Stimulated activated CD4-positive, alpha-beta T cell treated with anti-CD3 and anti-CD28 coated beads, Interleukin-15, amount 100 ng/mL, for 1 hour (primary cell): ENCODE measurements at places on chromosomes 2 and 18.

DNA sequence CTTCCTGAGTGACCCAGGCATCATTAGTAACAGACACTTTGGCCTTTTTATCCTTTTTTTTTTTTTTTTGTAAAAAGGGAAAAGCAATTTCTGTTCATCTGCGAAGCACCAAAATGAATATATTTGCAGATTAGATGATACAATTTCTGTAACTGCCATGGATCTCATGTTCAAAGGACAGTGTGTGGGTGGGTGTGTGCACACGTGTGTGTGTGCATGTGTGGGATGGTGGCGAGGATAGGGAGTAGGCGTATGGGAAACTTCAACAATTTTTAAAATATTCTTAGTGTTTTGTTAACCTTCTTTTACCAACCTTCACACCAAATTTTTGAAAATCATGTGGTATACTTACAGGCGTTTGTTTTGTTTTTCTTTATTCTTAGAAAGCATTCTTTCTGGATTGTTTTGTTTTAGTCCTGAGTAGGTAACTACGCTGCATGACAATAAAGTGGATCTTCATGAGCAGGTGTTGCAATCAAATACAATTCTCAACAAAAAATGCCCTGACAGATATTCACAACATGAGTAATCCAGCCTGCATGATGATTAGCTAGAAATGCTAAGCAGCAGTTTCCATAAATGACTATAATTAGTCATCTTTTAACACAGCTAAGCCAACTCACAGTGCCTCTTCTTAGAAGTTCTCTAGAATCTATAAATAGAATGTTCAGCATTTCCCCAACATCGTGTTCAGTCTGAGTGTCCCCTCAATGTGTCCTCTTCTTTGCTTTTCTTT, 53.5 kb upstream of the RMDN2 start:
- no peak for DNase-seq

- DNase-seq: no peak
These were observed 6.4 kb upstream of the TRIB2 start for GRCh38 chr2:12710301-12710700.

- DNase-seq: no peak
These were observed 85.5 kb upstream of the DTNA start for GRCh38 chr18:34624551-34624950.

GRCh38 chr2:45203400-45203799, 194.1 kb upstream of the SIX2 start:
- no peak for DNase-seq

- no peak for DNase-seq
These were observed 135.3 kb downstream of the CTIF start for GRCh38 chr18:48673853-48674721.

DNA sequence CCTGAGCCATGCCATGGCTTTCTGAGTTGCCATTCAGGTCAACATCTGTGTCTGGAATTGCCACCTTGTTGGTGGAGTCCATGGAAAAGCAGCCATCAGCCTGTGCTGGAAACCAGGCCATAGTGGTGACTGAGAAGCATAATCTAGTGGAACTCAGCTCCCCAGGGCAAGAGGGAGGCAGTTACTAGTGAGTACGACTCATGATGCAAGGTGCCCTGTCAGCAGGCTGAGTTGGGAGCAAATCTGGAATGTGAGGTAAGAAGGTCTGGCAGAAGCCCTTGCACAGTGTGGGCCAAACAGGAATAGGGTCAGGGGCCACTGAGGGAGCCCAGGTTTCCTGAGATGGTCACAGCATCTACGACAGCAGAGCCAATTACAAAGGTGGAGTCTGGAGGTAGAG, 37.1 kb downstream of the SULT1C2 start:
- DNase-seq: no peak

- no peak for DNase-seq
These were observed 45.5 kb upstream of the FOSL2 start for GRCh38 chr2:28347193-28347592.

DNA sequence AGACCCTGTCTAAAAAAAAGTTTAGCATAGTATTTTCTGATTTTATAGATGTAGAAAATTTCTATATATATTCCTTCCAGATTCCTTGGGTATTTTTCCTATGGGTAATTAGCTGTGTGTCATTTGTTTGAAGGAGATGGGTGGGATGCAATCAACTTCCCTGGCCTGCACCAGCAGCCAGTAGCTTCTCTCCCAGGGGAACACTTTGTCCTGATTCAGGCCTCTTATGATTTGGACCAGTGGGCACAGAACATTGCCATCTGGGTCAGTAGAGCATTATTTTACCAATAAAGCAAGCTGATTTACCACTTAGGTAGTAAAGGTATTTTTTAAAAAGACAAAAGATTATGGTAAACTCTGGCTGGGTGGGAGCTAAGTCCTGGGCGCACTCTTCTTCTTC, 26.9 kb downstream of the UBE2F start:
- no peak for DNase-seq

DNA sequence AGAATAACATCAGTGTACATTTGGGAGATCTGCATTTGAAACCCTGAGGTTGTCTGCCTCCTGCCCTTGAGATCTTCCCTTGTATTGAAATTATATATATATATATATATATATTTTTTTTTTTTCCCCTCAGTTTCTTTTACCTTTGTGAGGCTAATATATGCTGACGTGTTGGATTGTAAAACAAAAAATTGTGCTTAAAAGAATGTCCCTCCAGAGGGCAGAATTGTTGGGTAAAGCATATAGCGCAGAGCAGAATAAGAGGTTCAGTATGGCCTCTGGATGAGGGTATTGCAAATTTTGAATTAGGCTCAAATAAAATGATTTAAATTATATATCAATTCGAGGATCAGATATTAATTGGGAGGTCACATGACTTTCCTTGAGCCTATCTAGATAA, 12.4 kb downstream of the NABP1 start:
- DNase-seq: no peak

- DNase-seq: no peak
These were observed 396.7 kb upstream of the HS6ST1 start for GRCh38 chr2:128715360-128715759.

DNA sequence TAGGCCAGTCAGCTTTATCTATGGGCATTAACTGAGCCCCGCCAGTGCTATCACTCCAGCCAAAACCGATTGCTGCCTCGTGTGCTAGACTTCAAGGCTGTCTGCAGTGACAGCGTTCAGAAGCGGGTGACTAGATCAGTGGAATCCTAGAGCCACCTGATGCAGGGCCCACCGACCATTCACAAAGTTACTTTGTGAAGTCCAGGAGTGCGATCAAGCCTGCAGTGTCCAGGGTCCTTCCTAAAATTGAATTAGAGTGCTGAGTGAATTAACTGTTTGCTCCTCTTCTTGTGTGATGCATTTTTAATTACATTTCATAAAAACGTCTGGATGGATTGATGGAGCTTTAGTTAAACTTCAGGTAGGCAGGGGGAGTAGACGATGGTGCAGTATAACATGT, 13.9 kb downstream of the PCARE start:
- DNase-seq: no peak

DNA sequence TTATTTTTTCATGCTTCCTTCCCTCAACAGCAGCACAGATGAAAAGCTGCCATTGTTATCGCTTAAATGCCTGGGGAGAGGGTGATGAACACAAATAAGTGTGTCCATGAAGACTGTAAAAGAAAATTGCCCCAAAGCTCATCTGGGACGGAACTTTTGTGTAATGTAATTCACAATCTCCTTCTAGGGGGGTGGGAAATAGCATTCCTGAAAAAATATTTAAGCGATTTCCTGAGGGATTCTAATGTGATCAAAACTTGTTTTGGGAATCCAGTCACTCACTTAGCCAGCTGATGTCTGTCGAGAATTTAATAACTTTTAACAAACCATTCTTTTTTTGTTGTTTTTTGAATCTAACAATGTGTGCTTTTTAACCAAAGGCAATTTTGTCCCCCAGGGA, 427.9 kb downstream of the PLCL1 start:
- DNase-seq: no peak

DNA sequence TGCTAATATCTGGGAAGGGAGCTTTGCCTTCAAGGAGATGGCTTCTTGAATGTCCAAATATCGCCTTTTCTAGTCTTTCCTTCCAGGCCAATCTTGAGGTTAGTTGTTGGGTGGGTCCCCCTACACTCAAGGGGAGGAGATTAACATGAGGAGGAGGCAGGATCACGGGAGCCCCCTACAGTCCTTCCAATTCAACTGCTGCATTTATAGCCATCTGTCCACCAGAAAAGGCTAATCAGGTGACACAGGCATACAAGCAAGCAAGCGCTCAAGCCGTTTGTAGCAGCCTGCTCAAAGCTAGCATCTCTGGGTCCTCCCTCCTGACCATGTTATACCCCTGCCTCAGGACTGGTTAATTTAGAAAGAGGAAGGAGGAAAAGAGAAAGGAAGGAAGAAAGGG, 87.6 kb downstream of the MRPS9 start:
- no peak for DNase-seq

DNA sequence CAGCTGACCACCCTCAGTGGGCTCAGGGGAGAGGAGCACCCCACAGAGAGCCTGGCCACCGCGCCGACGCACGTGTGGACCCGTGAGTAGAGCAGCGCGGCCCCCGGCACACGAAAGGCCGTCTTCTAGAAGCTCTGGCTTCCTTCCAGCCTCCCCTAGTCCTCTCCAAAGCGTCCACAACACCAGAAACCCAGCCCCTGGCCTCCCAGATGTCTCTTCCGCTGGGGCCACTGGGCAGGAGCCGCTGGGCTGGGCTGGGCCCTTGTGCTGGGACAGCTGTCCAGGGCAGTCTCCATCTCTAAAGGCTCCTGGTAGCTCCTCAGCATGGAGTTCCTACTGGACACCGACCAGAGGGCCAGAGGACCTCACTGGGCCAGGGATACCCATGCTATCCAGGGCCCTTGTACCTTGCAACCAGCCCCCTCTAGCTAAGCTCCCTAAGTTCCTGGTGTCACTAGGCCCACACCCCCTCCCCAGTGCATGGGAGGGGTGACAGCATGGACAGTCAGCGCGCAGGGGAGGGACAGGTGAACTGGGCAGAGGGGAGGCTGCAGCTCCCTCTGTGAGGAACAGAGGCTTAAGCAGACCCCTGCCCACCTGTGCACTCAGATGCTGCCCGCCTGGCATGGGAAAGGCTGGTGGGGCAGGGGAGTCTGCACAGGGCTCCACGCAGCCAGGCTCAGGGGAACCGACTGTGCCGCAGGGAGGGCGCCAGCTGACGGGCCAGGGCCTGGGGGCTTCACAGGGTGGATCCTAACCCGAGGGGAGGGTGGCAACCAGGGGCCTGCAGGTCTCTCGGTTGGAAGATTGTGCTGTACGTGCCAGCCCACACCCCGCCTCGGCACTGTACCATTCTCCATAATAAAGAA, 32.9 kb downstream of the MTERF4 start:
- no peak for DNase-seq

- no peak for DNase-seq
These were observed 105.6 kb downstream of the HNRNPLL start for GRCh38 chr2:38496927-38497669.

GRCh38 chr2:195408196-195408595, 248.8 kb upstream of the SLC39A10 start:
- no peak for DNase-seq

DNA sequence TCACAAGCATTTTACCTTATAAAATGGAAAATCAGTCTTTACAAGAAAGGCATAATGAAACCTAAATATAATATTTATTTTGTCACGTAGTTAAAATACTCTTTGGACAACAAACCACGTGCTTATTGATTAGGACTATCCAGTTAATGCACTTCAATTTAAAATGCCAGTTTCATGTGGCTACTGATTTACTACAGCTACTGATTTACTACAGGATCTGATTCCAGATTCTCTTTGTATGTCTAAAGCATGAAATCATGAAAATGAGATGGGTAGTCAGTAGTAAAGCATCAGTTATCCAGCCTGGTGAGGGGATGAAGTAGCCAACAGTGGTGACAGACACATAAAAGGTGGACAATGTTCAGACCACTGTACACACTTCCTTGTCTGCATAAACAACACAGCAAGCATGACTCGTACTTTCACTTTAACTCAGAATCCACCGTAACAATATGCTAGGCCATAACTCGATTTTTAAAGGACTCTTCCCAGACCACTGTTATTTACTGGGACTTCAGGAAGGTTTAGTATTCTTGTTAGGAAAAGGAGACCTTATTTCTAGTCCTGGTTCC, 24.9 kb downstream of the ACAA2 start:
- DNase-seq: no peak

GRCh38 chr2:195049372-195050031, 607.5 kb upstream of the SLC39A10 start:
- no peak for DNase-seq
